ENCODE measurements at places on chromosomes 12 and 14.

DNA sequence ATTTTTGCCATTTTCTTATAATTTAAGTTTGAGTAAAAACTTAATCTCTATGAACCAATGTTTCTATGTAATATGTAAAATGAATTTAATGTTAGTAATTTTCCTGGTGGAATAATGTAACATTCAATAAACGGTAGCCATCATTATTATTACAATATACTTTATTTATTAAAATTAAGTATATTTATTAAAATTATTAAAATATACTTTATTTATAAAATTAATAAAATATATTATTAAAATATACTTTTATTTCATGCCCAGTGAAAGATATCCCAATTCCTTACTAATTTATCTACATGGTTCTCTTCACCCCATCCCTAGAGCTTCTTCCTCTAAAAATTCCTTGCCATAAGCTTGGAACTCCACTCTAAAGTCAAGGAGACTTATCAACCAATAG is 2.5 kb downstream of the CAPS2 start:
- DNase-seq: no peak

DNA sequence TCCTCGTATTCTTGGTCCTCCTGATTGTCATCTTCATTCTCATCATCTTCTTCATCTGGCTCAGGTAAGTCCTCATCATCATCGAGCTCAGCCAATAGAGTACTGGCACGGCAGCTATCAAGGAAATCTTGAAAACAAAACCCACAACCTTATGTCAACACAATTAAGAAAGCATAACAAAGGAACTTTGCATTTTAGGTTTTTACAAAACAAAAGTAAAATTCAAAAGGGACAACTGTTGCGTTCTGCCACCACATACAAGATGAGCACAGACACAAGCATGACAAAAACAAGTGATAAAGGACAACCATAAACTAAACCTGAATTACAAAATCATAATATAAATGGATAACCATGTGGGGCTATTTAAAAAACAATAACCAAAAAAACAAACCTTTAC is 84.7 kb downstream of the HECTD1 start:
- no peak for DNase-seq

DNA sequence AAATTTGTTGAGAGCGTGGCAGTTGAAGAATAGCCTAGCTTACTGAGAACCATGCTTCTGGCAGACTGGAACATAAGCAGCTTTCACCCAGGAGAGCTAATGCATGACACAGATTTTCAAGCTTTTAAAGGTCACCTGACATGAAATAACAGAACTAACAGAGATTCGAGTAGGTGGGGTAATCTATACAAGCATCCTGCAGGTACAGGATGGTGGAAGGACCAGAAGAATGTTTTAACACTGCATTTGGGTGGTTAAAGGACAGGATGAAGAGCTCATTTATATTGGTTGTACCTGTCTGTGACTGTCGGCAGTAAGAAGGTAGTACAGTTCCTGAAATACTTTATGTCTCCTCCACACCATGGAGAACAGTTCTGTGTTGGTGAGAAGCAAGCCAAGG is 8.9 kb downstream of the PELI2 start:
- no peak for DNase-seq

DNA sequence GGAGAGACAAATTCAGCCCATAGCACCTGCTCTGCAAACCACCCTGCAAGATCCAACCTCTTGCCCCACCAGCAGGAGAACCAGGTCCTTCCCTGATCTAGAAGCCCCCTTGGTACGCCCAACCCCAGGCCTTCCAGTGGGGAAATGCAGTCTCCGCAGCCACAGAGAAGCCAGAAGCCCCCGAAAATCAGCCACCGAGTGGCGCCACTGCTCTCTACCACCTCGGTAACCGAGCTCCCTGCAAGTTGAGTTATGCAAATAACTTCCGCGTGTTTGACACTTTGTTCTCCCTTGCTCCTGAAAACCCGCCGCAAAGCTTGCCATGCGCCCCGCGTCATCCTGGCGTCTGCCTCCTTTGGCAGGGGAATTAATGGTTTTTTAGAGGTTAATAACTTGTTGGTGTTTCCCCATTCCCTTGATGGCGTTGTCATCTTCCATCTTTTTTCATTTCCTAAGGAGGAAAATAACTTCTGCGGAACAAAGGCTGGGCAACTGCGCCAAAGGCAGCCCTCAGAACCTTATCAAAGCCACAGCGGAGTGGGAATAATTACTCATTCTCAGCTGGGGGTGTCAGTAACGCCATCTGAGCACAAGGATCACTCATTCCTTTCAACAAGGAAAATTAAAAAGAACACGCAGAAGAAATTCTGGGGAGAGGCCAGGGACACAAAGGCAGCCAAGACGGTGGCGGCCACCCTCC is 60.4 kb downstream of the FZD10 start:
- DNase-seq: no peak

GRCh38 chr12:92634730-92635129 is 68.1 kb upstream of the PLEKHG7 start:
- no peak for DNase-seq

DNA sequence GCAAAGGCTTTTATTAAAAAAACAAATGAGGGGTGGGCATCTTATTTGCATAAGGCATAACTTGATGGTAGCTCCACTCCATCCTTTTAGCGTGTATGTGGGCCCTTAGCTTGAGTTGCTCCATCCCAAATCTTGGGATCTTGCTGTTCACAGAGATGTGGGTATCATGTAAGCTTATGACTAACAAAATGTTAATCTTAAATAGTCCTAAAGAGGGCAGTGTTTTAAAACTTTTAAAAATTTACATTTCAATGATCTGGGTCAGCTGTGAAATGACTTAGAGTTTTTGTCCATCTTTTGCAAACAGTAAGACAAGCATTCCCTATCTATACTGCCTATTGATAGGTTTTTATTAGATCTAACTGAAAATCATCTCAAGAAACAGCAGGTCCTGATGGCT is 86.0 kb downstream of the SLCO1A2 start:
- DNase-seq: no peak

GRCh38 chr12:116346741-116347140 is 69.2 kb upstream of the MED13L start:
- DNase-seq: no peak

DNA sequence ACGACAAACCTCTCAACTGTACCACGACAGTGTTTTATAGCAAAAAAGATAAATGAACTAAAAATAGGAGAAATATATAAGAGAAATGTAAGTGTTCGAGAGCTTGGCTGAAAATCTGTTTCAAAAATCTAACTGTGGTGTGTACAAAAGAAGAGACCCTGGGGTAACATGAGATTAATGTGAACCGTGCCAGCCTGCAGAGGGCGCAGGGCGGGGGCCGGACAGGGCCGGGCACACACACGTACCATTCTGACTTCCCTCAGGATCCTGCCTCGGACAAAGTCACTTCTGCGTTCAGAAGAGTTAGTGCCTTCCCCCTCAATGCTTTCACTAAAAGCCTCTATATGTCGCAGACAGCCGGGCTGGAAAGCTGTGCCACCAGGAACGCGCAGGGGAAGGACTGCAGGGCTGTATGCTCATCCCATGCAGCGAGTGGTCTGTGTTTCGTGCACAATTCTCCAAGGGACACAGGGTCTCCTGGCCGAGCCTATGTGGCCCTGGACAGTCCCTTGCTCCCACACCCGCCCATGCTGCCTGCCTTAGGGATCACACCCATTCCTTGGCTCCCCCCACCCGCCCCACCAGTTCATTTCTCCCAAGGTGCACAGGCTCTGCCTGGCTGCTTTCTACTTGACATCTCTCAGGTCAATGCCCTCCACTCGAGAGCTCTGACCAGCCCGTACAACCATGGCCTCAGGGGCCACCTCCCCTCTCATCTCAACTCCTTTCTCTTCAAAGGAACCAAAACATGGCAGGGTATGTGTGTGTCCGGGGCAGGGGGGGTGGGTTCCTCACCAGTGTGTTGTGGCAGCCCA is 8.5 kb downstream of the CDCA4 start:
- no peak for DNase-seq

DNA sequence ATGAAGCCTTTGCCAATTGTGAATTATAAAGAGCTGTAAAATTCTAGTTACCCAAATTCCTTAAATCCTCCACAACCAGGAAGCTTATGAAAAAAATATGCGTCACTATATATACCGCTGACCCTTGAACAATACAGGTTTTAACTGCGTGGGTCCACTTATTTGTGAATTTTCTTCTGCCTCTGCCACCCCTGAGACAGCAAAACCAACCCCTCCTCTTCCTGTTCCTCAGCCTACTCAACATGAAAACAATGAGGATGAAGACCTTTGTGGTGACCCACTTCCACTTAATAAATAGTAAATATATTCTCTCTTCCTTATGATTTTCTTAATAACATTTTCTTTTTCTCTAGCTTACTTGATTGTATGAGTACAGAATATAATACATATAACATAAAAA is 42.2 kb downstream of the CMKLR1 start:
- no peak for DNase-seq

GRCh38 chr14:104598039-104598909 is 6.3 kb downstream of the TMEM179 start:
- no peak for DNase-seq

DNA sequence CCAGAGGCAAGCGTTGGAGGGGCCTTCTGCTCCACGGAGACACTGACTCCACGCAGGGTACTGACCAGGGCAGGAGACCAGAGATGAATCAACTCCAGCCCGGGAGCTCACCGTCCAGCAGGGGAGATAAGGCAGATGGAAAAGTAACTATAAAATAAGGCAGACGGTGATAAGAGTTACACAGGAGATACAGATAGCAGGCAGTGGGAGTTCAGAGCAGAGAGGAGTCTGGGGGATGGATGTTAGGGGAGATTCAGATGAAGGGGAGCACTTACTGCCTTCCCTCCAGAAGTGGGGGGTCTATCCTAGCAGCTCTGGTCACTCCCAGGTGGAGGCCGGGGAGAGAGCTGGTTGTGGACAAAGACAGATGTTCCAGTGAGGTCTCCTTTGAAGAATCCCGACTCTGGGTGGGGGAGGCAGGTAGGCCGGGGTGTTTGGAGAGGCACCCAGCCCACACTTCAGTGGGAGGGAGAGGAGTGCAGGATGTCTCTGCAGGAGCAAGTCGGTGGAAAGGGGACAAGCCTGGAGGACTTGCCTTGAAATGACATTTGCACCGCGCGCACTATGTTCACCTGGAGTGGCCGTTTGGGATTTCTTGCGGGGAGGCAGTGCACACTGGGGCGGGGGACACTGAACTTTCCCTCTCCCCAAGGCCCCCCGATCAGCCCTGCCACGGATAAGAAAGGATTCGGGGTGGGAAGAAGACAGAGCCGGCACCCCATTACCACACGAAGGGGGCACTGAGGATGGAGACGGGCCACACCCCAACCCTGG is 1.2 kb downstream of the PITPNM2 start:
- no peak for DNase-seq

DNA sequence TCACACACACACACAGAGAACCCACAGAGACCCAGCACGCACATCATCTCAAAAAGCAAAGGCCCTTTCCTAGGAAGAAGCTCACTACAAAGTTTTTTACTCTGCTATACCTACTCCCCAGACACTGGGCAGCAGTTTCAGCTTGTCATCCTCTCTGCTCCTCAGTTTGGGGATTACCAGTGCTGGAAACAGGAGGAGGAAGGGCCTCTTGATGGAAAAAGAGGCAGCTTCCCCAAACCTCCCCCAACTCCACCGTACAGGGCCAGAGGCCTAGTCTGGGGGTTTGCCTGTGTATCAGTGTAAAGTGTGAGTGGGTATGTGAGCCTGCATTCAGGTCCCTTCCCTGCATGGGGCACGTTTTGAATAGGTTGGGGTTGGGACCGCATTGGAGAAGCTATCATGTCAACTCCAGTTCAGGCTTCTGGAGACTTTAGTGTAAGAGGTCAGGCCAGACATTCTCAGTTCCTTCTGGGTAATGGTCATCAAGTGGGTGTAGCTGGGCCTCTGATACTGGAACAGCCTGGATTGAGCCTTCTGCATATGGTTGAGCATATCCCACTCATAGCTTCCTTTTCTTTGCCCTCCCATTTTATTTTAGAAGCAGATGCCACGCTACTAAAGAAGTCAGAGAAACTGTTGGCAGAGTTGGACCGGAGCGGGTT is 1.2 kb downstream of the REM2 start:
- no peak for DNase-seq

DNA sequence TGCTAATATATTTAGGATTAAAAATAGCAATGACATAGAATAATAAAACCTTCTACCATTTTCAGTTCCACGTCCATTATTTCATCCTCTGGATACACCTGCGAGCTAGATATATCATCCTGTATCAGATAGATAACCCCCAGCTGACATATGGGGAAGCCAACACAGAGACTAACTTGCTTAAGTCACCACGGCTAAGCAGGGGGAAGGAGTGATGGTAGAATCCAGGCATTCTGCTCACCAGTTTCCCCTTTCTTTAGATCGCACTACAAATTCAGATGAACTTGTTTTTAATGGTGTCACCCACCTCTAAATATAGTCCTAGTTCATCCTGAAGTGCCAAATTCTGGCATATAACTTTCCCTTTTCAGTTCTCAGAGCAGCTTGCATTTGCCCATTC is 110.1 kb downstream of the TXNDC16 start:
- DNase-seq: no peak

GRCh38 chr12:9687228-9687627 is 17.7 kb downstream of the CLEC2D start:
- no peak for DNase-seq

DNA sequence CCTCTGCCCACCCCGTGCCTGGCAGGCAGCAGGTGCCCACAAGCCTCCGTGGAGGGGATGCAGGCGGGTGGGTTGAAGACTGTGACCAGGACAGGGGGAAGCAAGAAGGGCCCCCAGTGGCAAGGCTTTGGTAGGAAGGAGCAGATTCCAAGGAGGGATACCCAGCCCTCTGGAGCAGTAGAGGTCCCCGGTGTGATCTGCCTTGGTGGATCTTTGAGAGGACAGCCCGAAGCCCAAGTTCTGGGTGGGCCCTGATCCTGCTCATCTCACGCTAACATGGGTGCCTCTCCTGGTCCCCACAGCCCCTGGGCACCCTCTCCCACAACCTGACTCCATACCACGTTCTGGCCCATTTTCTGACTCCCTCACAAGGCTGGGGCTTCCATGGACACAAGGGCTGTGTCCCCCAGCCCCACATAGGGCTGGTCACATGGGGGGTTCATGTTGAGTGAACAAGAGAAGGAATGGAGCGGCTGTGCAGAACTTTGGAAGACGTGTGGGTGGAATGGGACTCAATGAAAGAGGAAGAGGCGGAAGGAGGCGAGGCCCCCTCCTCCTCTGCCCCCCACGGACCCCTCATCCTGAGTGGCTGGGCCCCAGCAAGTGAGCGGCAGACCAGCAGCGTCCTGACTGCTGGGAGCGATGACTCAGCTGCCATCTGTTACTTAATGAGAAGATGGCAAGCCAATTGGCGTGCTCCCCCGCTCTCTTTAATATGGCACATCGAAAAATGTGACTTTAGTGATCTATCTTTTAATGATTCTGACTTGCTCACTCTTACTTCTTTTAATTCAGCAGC is 77.0 kb upstream of the BCL11B start:
- DNase-seq: no peak
